Tongue (tissue), 3 donors: ENCODE measurements at places on chromosomes 7 and 10.

- no peak for DNase-seq
Measured at GRCh38 chr10:43361547-43362190, 9.8 kb upstream of the FXYD4 start.

- DNase-seq = no peak
Measured at GRCh38 chr7:130142654-130143333, 62.4 kb downstream of the TMEM209 start.

GRCh38 chr10:71711052-71711623, 8.4 kb downstream of the C10orf105 start:
- DNase-seq = no peak

- DNase-seq = no peak
Measured at GRCh38 chr10:124251317-124252065, 158.1 kb upstream of the CHST15 start.

DNA sequence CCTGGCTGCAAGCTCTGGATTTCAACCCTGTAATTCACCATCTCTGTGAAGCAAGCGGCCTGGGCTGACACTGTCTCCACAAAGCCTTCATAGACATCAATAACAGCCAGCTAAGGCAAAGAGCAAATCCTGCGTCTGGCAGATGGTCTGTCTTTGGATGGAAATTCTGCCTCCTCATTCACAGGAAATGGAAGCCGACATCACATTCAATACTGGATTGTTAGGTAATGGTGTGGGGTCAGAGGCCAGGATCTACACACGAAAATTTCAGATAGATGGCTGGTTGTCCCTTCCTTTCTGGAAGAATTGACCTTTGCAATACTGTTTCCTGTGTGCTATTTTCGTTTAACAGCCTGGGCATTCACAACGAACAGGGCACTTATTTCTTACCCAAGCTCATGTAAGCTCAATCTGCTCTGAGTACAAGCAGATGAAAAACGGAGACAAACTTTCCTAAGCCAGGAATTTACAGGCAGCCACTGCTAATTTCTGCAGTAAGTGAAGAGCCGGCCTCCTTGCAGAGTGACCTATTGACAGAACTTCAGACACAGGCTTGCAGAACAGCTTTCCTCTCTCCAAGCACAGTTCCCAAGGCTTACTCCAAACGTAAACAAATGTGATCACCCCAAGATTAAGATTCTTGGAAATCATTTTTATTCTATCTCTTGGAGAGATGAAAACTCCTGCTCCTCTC, 3.1 kb upstream of the ADAM12 start:
- DNase-seq = peak; percentile 58

DNA sequence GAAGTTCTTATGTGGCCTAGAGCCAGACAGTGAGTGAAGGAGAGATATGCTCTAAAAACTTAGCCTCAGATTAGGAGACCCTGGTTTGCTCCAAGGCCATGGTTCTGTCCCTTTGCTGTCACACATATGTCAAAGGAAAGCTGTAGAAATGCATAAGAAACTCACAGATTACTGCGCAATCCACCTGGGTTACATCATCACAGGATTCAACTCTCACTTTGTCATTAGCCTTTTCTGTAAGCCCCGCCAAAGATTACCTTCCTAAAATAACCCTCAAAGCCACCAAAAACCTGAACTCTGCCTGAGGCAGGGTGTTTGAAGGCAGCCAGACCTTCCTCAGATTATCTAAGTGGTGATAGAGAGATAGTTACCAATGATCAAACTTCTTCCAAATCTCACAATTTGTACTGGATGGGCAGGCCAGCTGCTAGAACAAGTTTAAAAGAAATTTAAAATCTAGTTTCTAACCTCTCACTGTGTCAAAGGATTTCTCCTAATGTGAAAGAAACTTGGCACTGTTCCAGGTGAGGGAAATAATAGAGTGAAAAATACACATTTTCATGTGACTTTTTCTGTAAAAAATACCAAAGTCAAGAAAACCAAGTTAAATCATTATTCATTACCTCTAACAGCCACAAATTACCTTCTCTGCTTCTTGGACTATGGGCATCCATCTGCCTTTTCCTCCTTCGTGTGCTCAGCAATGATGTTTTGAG, 567.2 kb downstream of the SUGCT start:
- DNase-seq = peak; percentile 11
